ENCODE measurements at places on chromosomes 1 and 21.

GRCh38 chr1:32713081-32713480 lies 10.5 kb upstream of the SYNC start:
- no peak for DNase-seq

DNA sequence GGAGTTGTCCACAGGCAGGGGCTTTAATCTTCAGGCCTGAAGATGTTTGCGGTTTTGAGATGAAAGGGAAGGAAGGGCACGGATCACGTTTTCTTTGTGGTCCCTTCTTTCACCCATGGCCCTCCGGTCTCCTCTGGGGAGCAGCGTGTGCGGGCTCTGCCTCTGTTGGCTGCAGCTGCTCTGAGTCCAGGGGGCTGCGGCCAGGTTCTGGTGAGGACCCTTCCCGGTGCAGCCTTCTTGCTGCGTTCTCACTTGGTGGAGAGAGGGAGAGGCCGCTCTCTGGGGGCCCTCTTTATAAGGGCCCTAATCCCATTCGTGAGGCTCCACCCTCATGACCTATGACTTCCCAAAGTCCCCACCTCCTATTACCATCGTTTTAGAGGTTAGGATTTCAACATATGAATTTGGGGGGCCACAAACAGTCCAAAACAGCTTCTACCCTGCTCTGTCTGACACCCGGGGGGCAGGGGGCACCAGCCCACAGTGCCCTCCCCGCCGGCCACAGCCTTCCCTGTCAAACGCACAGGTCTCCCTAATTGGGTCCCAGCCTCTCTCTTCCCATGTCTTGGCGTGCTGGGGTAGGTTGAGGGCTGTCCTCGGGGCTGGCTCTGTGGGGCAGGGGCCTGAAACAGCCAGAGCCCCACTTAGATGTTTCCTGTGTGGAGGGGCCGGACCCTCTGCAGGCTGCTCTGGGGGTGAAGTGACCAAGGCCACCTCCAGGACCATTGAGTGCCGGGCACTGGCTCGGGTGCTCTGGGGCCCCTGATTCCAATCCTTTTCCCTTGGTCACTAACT lies 100.1 kb upstream of the C1orf174 start:
- DNase-seq, result no peak

GRCh38 chr1:212228591-212229119 lies 56.6 kb upstream of the PPP2R5A start:
- DNase-seq, result no peak

- no peak for DNase-seq
Measured at GRCh38 chr1:10687251-10687651, 109.2 kb downstream of the CASZ1 start.

GRCh38 chr1:169511316-169512005 lies 25.7 kb upstream of the SLC19A2 start:
- DNase-seq, result peak; percentile 15

DNA sequence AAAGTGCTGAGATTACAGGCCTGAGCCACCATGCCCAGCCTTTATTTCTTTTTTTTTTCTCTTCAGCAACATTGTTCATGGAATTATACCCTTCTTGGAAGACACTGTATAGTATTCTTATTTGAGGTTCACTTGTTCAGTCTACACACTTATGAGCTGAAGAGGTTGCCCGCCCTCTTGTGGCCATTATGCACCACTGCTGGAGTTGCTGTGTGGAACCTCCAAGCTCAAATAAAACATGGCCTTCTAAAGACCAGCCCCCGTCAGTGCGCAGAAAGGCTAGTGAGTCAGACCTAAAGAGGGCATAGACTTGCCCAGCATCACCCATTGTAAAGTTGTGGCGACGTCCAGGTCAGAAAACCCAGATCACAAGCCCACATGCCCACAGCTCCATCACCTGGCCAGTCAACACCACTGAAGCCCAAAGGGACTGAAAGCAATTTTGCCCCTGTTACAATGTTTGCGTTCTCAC lies 20.4 kb downstream of the LURAP1 start:
- DNase-seq, result peak; percentile 81

DNA sequence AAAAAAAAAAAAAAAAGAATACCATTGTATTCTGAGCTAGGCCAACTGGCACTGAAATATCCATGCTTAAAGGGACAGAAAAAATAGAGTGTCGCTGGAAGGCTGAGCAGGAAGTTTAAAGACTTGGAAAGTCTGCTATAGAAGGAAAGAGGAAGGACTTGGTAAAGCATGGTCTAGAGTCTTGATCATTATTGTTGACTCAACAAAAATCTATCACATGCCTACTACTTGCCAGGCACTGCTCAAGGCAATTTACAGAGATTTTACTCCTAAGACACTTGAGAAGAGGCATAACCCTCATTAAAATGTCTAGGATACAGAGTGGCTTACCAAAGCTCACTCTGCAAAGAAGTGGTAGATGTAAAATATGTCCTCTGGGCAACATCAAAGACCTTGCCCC lies 324.0 kb upstream of the DAB1 start:
- DNase-seq, result no peak

DNA sequence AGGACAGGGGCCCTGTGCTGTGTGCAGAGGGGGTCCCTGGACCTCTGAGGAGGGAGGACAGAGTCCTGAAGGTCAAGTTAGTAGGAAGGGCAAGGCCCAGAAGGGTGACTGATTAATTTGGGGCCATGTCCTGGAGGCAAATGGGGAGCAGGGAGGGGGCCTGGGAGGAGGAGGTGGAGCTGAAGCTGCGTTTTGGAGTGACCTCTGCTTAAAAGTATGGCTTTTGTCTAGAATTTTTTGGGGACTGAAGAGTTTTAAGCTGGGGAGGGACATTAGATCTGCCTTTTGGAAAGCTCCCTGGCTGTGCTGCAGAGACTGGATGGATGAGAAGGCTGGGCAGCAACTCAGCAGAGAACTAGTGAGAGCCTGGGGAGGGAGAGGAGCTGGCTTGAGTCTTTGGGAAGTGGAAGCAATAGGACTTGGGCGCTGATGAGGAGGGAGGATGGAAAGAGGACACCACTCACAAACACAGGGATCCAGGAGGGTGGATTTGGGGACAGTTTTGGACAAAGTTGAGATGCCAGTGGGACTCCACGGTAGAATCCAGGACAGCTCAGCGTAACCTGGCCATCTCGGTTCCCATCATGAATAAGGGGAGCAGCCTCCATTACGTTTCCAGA lies 52.9 kb downstream of the ACBD3 start:
- DNase-seq, result no peak

DNA sequence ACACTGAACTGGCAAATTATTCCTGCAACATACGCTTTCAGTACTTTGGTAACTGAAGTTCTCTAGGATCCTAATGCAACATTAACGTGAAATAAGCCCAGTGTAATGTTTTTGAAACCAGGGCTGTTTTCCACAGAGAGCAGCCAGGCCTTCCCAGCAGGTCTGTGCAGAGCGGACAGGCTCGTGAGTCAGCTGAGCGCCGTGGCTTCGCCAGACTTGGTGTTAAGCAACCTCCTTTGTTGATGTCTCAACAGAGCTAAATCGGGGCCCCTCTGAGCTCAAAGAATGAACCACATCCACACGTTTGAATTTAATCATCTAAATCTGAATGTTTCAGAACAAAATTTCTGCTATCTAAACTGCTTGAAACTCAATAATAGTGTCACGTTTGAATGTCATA lies 181.8 kb upstream of the FMN2 start:
- no peak for DNase-seq

GRCh38 chr1:78854556-78854955 lies 152.0 kb downstream of the ADGRL4 start:
- DNase-seq, result no peak

DNA sequence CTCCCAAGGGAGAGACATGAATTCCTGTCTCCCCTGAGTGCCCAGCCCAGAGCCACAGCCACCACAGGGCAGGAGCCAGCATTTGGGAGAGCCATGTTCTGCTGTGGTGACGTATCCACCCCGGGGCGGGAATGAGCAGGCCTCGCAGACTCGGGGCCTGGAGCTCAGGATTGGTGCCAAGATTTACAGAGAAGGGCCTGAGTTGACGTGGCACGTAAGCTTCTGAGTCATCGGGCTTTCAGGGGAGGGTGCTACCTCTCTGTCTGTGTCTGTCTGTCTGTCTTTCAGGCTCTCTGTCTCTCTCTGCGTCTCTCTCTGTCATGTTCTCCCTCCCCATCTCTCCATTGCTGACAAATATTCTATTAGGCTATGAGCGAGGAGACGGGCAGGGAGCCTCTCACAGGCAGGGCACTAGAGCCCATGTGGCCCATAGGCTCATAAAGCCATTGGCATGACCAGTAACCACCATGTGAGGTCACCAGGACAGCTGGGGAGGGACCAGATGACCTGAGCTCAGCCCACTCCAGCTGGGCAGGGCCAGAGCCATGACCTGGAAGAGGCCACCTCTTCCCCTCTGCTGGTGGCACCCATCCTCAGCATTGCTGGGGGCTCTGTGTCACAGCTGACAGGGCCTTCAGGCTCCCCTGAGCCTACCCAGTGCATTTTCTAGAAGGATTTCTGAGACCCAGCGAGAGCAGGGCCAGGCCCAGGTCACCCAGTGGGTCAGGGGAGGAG lies 300.0 kb upstream of the VAMP3 start:
- DNase-seq, result peak; percentile 98

GRCh38 chr1:40058453-40059337 lies 18.2 kb downstream of the CAP1 start:
- DNase-seq, result no peak

DNA sequence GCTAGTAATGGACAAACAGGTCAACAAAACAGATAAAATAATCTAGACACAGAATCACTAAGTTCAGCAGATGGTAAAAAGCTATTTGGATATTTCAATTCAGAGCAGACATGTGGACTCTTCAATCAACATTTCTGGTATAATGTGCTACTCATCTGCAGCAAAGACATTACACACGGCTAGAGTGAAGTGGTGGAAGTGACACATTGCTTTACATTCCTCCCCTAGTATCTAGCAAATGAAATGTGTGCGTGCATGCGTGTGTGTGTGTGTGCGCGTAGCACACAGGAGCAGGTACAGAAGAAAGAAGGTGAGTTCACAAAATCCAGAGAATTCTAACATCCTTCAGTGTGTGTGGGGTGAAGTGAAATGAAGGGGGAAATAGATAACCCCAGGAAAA lies 8.3 kb downstream of the AHCTF1 start:
- DNase-seq, result no peak

- no peak for DNase-seq
Measured at GRCh38 chr1:74246315-74246714, 11.1 kb downstream of the TNNI3K start.

GRCh38 chr1:26530895-26531598 lies 1.5 kb downstream of the RPS6KA1 start:
- DNase-seq, result no peak

GRCh38 chr1:99017655-99018054 lies 13.0 kb upstream of the PLPPR5 start:
- DNase-seq, result no peak

DNA sequence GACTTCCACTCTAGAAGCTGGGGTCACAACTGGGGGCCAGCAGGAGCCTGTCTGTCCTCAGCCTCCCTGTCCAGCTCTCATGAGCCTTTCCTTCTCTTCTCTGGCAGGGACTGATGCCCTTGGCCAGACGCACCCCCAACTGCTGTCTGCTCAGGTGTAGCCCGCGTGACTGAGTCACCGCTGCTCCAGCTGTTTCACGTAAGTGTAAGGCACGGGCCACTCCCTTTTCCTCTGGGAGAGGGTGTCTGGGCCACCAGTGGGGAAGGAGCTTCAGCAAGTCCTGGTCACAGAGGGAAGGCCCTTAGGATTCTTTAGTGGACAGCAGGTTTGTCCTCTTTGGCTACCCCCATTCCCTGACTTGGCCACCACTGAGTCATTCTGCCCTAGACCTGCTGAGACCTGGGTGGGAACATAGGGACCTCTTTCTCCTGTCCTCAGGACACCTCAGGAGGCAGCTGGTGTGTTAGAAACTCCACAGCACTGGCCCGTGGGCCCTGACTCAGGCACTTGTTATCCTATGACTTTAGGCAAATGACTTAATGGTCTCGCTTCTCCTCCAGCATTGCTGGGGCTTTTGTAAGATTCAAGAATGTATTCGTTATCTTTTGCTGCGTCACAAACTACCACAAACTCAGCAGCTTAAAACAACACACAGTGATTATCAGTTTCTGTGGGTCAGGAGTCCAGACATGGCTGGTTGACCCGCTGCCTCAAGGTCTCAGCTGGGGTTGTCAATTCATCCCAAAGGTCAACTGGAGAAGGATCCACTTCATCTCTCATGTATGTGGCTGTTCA lies 64.8 kb downstream of the FAM163A start:
- DNase-seq, result peak; percentile 69

- DNase-seq, result no peak
Measured at GRCh38 chr1:244326757-244327156, 125.0 kb downstream of the ADSS2 start.

- DNase-seq, result no peak
Measured at GRCh38 chr1:83543222-83543973, 455.5 kb downstream of the TTLL7 start.
